ENCODE measurements at places on chromosomes 1 and 21.

DNA sequence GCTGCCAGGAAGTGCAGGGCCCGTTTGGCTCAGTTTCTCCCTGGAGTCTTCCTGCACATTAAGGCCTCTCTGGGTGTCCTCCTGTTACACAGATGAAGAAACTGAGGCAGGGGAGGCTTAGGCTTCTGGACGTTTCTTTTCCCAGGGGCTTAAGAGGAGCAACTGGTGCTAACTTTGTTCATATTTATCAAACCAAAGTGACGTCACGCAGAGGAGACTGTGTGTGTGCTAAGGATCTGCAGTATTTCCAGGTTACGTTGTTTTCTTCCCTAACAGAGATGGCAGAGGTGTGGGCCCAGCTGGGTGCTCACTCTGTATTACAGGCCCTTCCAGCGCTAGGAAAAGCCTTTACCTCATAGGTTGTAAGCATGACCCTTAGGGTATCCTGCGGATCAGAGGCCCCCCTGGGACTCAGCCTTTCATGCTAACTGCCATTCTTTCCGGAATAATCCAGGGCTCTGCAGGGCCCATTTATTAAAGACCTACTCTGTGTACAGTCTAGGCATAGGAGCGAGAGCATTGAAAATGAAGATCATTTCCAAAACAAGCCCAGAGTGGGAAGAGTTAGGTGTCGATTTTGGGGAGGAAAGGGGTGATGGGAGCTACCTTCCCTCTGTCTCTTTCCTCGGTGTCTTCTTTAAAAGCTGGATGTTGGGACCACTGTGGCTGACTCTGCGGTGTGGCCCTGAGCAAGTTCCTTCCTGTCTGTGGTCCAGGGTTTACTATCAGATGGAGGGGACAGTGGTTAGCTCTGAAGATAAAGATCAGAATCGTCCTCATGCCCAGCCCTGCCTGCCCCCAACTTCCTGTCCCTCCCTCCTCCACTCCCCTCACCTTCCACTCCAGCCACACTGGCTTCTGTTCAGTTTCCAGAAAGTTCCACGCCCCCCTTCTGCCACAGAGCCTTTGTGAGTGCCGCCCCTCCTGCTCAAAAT, 4.6 kb downstream of the AGTRAP start:
- no peak for DNase-seq

DNA sequence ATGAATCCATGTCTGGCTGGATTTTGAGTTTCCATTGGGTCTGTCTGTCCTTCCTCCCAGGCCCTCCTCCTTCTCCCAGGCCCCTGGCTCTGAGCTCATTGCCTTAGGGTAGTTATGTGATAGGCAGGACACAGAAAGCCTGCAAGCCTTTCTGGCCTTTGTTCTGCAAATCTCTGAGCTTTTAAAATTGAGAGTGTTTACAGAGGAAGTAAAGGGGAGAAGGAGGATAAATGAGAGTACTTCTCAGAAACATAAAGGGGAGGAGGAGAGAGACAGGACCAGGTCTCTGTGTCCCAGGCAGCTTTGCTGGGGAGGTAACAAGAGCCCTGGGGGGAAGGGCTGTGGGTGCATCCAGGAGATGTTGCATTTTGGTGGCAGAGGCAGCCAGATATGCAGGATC, 126.7 kb downstream of the FOXD2 start:
- DNase-seq: no peak

DNA sequence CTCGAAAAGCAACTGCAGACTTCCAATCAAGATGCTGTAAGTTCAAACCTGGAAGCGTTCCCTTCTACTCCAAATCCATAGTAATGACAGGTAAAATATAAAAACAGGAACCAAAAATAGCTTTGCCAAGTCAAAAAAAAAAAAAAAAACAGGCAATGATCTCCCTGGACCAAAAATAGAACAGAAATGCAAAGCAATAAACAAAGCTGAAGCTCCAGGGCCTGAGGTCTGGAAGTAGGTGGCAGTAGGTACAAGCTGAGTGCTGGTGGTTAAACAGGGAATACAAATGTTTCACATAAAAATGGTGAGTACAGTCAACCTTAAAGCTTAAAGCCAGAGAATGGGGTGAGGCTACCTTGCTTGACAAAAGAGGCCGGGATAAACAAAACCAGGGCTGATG, 610.8 kb downstream of the SMYD3 start:
- DNase-seq: no peak

DNA sequence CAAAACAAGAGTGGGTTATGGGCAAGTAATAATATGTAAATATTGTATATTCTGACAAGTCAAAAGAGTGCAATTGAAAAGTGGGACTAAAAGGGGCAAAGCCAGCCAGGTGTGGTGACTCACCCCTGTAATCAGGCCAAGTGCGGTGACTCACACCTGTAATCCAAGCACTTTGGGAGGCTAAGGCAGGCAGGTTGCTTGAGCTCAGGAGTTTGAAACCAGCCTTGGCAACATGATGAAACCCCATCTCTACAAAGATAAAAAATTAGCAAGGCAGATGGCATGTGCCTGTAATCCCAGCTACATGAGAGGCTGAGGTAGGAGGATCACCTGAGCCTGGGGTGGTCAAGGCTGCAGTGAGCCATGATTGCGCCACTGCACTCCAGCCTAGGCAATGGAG, 304.0 kb downstream of the HHIPL2 start:
- DNase-seq: no peak

- DNase-seq: peak; percentile 39
Measured at GRCh38 chr1:67766141-67766978, 66.9 kb downstream of the GNG12 start.

- DNase-seq: no peak
Measured at GRCh38 chr1:29275435-29275834, 39.1 kb downstream of the PTPRU start.

DNA sequence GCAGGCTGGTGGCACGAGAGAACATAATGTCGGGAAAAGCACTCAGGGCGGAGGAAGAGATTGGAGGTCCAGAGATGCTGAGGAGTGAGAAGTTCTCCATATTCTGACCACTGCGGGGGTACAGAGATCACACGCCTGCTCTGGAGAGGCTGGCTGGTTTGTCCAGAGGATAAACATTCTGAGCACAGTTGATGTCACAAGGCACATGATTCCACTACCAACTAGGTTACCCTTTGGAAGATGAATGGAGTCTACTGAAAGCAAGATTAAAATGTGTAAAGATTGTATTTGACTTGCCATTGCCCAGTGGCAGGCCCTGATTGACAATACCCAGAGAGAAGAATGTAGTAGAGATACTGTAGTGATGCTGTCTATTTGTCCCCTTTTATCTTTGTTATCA, at the start of gene SPATA46:
SPATA46 (minus strand) TSS at position 164 of the 400 bp plus-strand sequence; CDS start at position 100, 64 bp downstream.
- no peak for DNase-seq

- DNase-seq: no peak
Measured at GRCh38 chr1:216832192-216832591, 109.0 kb upstream of the ESRRG start.

GRCh38 chr1:87805666-87806378, 477.1 kb downstream of the LMO4 start:
- peak; percentile 86 for DNase-seq

- no peak for DNase-seq
Measured at GRCh38 chr1:9233241-9233941, 1.2 kb upstream of the H6PD start.

DNA sequence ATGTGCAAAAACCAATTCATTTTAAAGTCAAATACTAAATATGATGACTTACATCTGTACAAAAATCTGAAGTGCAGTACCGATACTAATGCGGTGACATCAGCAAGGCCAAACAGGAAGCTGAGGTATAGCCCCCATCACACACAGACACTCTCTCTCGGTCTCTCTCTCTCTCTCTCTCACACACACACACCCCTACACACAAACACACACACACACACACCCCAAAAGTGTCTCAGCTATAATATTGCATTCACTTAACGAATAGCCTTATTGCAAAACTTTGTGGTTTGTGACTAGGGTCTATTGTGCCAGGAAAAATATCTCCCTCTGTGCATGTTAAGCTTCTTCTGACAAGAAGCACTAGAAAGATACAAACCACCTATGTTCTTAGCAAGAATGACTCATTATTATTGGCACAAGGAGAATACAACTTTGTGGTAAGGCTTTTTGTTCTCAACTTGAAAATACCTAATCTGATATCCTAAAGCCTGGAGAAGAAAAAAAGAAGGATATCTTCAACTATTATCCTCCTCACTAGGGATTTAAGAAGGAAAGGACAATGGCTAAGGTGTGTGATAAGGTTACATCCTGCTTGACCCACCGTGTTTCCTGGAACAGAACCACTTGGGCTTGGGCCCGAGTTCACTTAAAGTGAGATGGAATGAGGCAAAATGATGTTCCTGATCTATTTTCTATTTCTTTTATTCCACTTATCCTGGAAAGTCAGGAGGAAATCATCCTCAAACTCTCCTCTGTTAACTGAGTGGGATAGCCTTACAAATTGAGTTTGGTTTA, 107.1 kb downstream of the NIBAN1 start:
- peak; percentile 47 for DNase-seq

GRCh38 chr1:94726981-94727685, 93.0 kb upstream of the SLC44A3 start:
- DNase-seq: no peak

- DNase-seq: no peak
Measured at GRCh38 chr21:30251781-30252180, 31.0 kb downstream of the KRTAP24-1 start.

DNA sequence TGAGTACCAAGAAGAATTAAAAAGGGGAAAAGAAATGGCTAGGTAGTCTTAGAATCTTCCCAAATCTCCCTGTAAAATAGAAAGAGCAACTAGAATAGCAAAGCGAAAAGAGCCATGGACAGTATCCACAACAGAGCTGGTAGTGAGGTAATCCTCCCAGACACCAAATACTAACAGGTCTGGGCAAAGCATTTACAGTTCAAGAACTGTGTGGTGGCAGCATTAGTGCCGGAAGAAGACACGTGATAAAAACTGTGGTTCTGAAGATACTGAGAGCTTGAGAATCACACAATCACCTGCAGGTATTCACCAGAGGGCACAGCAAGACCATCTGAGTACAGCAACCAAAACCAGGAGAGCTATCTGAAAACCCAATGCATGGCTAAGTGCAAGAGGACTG, 31.8 kb upstream of the OLIG2 start:
- DNase-seq: no peak

DNA sequence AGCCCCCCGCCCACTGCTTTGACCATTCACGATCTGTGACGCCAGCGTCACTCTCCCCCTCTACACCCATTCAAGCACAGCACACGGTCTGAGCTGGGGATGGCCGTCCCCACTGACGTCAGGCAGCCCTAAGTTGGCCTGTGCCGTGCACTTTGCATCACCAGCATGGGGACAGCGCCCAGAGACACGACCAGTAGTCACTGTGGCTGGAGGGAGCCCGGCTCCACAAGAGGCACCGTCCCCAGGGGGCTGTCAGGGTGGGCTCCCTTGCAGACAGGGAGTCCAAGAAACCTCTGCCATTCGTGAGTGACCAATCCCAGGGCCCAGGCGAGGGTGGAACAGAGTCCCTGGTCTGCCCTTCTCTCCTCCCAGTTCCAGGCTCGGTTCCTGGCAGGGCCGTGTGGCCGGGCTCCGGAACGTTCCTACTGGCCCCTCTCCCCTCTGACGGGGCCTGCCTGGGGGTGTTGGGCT, 2.3 kb downstream of the KRTAP10-8 start:
- DNase-seq: no peak

- DNase-seq: no peak
Measured at GRCh38 chr1:237684236-237684635, 206.5 kb downstream of the ZP4 start.

- peak; percentile 19 for DNase-seq
Measured at GRCh38 chr1:24020025-24020424, 39.9 kb upstream of the SRSF10 start.

DNA sequence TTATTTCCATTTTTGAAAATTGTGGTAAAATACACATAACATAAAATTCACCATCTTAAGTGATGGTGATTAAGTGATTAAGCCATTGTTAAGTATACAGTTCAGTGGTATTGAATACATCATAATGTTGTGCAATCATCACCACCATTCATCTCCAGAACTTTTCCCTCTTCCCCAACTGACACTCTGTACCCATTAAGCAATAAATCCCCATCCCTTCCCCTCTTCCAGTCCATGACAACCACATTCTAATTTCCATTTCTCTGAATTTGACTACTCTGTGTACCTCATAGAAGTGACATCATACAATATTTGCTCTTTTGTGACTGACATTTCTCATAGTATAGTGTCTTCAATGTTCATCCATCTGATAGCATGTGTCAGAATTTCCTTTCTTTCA, 124.8 kb downstream of the DISC1 start:
- DNase-seq: no peak

- peak; percentile 21 for DNase-seq
Measured at GRCh38 chr1:68232289-68233148, at the start of gene WLS. TSS of gene WLS (minus strand) at chr1:68232523. CDS start at chr1:68232299, 224 bp downstream.

DNA sequence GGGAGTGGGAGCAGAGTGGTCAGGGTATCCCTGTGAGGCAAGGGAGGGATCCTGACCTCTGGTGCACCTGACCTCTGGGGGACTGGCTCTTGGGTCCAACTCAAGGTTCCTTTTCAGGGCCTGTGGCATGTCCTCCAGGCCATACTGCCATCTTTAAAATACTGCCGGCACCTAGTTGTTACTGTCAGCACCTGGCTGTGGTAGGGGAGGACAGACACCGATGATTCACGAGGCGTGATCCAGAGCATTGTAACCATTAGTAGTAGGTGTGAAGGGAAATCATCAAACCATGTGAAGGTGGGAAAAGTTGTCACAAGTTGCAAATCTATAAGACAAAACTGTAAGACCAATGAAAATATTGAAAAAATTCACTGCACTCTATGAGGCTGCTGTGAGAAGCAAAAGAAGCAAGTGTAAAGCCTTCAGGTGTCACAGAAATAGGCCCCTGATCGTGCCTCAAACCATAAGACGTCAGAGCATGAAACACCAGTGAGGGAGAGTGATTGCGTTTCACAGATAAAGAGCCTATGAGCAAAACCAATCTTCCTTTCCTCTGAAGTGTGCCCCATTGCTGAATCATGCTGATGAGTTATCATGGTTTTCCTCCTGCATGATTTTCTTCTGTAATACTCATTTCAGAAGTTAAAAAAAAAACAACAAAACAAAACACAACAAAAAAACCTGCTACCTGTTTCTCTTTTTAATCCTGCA, 55.3 kb downstream of the CDC7 start:
- no peak for DNase-seq

DNA sequence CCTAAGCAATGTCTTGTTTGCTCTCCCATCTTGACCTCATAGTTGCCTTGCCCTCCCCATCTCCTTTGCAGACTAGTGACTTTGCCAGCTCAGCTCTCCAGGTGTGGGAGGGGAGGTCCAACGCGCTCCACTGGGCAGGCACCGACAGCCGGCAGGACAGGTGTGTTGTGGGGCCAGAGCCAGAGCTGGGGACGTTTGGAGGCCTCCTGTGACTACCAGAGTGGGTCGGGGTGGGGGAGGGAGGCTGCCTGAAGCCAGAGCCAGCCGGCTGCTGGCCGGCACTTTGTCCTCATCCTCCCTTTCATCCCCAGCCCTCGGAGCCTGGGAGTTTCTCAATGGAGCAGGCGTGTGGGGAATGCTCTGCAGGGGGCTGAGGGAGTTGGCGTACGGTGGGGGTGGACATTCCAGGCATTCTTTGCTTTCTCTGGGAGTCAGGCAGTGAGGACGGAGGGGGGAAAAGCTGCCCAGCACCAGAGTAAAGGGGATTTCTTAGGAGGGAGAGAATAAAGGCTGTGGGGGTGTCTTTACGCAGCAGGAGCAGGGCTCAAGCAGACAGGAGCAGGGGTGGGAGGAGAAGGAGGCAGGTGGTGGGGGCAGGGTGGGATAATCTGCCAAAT, 20.2 kb downstream of the NUAK2 start:
- peak; percentile 99 for DNase-seq

Measured in Caki2 (cell line).